Occipital lobe (tissue), 3 donors: ENCODE measurements at places on chromosomes 16 and 17.

DNA sequence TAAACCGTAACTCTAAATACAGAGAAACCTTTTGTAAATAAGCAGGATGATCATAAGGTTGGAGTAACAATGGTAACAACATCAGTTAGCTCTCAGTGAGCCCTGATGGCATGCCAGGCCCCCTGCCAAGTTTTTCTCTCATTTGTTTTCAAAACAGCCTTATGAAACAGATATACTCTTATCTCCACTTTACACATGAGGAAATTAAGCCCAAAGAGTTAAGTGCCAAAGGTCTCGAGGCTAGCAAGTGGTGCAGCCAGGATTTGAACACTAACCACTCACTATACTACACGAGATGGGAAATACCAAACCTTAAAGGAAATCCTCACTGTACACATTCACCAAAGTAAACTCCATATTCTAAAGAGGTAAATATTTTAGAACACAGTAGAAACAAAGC is 15.0 kb downstream of the USP31 start:
- no peak for DNase-seq

DNA sequence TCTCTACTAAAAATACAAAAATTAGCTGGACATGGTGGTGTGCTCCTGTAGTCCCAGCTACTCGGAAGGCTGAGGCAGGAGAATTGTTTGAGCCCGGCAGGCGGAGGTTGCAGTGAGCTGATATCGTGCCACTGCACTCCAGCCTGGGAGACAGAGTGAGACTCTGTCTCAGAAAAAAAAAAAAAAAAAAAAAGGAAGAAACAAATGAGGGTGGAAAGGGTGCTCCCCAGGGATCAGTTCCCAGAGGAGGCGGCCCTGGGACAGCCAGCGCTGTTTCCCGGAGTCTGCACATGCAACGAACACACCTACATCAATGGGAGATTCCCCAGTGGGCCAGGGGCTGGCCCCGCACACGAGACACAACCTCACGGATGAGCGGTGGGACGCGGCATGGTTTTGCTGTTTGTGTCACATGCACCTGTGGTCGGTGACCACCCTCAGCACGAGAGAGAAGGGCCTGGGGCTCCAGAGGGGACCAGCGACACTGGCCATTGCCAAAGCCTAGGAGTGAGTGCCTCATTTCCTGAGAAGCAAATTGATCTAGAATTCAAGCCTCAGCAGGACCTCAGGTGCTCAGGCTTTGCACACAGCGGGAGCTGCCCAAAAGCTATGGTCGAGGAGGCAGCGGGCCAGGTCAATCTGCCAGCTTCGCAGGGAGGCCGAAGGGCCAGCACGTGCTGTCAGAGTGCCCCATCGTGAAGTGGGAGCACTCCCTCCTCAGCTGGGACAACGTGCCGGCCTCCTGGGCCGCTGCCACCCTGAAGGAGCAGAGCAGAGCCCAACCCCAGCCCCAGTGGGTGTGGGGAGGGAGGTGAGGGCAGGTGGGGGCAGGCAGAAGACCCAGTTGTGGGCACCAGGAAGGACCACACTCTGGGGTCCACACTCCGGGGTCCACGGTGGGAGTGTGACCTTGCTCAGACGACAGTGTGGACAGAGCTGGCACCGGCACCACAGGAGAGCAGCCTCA is 13.8 kb upstream of the WDR45B start:
- DNase-seq, result no peak

DNA sequence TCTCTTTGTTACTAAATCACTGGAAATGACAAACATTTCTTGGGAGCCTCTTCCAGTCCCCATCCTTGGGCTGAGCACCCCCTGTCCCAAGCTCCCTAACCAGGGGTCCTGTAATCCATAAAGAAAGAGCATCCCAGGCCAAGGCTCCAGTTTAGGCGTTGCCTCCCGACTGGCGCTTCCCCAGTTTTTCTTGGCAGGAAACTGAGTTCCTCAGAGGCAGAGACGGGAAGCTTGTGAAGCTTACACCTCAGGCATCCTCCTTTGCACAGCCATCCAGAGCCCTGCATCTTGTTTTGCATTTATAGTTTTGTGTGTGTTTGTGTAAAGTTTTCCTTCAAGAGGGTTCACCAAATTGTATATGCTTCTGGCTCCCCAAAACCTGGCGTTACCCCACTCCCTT is 7.1 kb downstream of the COPZ2 start:
- DNase-seq, result no peak

DNA sequence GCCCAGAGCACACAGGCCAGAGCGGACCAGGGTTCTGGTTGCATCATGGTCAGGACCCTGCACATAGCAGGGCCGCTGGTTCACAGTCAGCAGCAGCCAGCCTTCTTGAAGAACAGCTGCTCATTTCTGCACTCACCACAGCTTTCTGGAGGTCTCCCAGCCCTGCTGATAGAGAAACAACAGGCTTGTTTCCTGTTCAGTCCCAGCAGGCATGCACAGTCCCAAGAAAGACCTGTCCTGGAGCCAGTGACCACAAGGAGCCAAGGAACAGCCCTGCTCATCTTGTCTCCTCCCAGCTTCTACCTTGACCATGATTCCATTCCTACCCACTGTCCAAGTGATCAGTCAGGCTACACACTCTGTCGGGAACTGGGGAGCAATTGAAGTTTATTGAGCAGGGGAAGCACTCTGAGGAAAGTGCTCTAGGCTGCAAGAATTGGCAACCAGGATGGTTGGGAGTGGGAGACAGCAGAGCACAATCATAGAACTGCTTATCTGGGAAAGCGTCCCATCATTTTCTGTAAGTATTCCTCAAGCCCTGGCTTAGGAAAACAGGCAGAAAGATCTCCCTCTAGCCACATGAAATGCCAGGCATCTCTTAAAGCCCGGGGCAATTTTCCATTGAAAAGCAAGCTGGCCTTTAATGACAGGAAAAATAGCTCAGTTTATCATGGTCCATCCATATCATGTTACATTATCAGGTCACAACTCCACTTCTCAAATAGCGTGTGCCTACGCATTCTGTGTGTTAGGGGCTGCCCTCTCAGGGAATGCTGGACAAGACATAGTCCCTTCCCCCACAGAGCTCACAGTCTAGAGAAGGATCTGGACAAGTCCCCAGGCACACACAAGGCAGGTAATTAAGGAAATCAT is 155.4 kb upstream of the FOXF1 start:
- DNase-seq, result no peak

DNA sequence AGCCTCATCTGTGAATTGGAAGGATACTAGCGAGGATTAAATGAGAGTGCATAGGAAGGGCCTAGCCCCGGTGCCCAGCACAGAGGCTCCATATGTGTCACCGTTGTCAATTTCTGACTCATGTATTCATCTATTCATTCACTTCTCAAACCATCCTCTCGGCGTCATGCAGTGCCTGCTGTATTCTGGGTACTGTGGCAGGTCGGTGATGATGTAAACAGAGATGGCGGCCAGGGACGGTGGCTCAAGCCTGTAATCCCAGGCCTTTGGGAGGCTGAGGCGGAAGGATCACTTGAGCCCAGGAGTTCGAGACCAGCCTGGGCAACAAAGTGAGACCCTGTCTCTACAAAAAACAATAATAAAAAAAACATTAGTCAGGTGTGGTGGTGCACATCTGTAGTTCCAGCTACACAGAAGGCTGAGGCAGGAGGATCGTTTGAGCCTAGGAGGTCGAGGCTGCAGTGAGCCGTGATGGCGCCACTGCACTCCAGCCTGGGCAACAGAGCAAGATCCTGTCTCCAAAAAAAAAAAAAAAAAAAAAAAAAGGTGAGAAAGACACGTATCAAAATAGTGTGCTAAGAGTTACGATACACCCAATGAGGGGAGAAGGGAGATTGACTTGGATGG is 4.3 kb upstream of the PPP1R1B start:
- DNase-seq, result no peak

DNA sequence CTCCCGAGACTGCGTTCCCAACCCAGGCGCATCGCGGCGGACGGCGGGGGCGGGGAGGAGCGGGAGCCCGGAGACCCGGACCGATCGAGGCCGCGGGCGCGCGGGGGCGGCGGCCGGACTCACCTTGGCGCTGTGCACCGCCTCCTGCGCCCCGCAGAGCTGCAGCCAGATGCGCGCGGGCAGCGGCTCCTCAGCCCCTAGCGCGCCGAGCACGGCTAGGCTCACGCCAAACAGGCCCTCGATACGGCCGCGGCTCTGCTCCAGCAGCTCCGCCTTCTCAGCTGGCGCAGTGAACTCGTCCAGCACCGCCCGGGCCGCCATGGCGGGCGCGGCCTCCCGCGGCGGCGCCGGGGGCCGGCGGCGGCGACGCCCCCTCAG is 339 bp downstream of the N4BP1 start:
- DNase-seq, result peak; percentile 73

DNA sequence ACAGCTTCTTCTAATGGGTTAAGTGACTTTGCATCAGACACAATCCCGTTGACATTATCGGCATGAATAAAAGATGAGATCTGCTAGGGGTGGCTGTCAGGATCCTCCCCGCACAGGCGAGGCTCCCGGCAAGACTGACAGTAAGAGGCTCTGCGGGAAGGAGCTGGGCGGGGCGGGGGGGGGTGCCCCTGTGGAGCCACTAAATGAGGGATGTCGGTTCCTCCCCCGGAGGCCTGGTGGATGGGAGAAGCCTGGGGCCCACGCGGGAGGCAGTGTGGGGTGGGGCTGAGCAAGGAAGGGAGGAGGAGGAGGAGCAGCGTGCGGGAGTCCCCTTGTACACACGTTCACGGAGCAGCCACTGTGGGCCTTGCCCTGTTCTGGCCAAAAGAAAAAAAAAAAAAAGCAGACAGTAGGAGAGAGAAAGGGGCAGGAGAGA is 190.9 kb upstream of the GSE1 start:
- DNase-seq, result no peak

DNA sequence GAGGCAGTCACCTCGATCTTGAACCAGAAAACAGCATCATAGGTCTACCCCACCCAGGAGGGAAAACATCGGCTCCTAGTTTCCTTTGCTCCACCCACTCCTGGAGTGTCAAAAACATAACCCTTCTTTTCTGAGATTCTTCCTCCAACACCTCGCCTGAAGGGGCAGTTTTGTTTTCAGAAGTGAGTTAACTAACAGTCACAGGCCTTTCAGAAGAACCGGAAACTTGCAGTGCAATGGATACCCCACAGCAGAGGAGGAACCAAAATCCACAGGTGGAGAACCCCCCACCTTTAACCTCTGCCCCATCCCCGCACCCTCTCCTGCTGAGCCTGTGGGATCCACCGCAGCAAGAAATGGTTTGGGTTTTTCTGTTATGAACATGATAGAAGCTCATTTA is 7.8 kb upstream of the TEX2 start:
- DNase-seq, result no peak

GRCh38 chr16:67091906-67092566 is 17.7 kb upstream of the PHAF1 start:
- no peak for DNase-seq

DNA sequence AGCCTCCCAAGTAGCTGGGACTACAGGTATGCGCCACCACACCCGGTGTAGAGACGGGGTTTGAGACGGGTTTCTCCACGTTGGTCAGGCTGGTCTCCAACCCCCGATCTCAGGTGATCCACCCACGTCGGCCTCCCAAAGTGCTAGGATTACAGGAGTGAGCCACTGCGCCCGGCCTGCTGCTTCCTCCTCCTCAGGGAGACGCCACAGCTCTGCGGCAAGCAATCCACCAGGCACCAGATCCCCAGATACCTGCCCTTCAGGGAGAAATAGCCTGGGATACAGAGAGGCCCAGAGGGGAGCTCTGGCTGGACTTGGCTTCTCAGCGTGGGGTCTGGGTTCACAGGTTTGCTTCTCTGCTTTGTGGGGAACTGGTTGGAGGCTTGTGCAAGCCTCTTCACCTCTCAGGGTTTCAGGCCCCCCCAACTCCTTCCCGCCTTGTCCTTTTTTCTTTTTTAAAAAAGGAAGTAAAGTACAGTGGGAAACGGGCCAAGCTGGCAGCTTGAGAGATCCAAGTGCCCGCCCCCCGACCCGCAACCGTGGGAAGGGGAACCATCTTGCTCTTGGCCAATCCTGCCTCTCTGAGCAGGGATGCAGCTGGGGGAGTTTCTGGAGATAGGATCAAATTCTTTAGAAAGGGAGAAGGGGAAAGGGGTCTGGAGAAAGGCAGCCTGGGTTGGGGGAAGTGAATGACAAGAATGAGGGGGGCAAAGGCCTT is 2.6 kb upstream of the SPHK1 start:
- DNase-seq, result no peak

DNA sequence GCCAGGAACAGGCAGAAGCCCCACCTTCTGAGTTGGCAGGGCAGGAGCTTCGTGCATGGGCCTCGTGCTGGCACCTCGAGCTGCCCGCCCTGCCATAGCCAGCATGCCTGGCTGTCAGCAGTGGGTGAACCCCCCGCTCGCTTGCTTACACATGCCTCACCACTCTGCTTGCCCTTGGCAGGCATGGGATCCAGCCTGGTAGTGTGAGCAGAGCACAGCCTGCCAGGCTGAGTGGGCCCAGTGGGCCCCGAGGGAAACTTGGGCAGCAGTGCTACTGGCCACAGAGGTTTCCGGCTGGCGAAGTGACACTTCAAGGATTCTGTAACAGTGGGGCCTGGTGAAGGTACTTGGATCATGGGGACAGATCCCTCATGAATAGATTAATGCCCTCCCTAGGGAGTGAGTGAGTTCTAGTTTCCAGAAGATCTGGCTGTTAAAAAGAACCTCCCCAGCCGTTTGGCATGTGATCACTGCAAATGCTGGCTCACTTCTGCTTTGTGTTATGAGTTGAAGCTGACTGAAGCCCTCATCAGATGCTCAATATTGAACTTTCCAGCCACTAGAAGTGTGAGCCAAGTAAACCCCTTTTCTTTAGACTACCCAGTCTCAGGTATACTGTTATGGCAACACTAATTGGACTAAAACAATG is 114.7 kb downstream of the BCAS3 start:
- DNase-seq, result no peak

- DNase-seq, result no peak
These were observed 66.9 kb downstream of the CHD9 start for GRCh38 chr16:53121661-53122060.

DNA sequence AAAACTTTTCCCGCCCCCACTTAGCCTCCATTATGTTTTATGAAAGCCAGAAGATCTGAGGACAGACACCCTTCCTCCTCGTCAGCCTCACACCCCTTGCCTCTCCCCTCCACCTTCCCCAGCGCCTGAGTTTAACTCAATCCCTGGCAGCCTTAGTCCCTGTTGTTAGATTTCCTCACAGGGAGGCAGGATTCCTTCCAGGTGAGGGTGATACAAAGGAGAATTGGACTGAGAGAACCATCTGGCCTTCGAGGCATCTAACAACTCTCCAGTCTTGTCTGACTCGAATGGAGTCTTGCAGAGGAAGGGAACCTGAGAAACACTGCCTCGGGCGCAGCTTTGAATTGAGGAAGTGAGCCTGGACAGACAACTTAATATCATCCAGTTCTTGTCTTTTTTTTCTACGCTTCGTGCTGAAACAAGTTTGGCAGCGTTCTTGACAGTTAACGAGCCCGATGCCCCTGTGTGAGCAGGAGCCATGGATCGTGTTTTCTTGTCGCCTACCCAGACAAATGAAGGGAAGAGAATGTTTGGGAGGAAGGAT is 1.3 kb upstream of the ZNF768 start:
- no peak for DNase-seq

GRCh38 chr16:58049232-58050185 is 24.0 kb downstream of the MMP15 start:
- no peak for DNase-seq

DNA sequence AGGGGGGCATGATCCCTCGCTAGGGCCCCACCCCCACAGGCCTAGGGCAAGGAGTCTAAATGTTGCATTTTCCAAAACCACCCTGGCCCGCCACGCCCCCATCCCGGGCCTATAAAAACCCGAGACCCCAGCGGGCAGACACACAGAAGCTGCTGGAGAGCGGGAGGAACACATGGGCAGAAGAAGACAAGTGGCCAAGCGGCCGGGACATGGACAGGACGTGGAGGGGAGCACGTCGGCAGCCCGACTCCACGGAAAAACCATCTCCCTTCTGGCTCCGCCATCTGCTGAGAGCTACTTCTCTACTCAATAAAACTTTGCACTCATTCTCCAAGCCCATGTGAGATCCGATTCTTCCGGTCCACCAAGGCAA is 34.1 kb upstream of the ENPP7 start:
- DNase-seq, result no peak
